ENCODE measurements at places on chromosomes 11 and 22. TPM values are rescaled to one million over a fixed set of nuclear protein-coding genes. Genes with fewer than 3 reads are reported as not detected.

OR8A1 gene
- not detected for total RNA-seq

PATE2 gene
- not detected for total RNA-seq

MUC5AC gene
- not detected for total RNA-seq

KIRREL3 gene
- total RNA-seq: 0.15 TPM

EMID1 gene
- total RNA-seq: 0.30 TPM

BMAL1 gene
- 9.4 TPM for total RNA-seq

Data from bronchus fibroblast of lung (primary cell).